ENCODE measurements at places on chromosomes 2 and 18.

- no peak for DNase-seq
Observed at GRCh38 chr2:182717816-182718215, 1.8 kb downstream of the DNAJC10 start.

- no peak for DNase-seq
Observed at GRCh38 chr2:147636886-147637285, 207.9 kb upstream of the ACVR2A start.

- DNase-seq: no peak
Observed at GRCh38 chr2:158179660-158180059, 78.0 kb downstream of the UPP2 start.

DNA sequence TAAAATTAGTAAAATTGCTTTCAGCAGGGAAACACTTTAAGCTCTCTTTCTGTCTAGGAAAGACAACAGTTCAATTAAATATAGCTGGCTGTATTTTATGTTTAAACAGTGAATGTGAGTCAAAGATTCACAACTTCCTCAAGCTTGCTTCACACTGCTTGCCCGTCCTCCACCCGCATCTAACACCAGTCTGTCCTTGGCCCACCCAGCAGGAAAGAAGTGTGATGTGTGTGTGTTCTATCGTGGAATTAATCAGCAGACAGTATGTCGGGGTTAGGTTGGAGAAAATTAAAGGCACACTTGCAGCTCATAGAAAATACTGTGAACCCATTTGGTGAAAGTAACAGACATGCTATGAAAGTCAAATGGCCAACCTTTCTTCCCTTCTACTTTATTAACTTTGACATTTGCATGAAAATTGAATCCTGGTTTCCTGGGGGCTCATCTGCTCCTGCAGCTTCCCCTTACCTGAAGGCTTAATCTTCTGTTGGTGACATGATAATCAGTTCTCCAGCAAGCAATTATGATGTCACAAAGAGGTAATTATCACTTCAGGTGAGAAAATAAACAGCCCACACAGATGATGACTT lies 182.0 kb downstream of the UXS1 start:
- no peak for DNase-seq

GRCh38 chr2:216740557-216741222 lies 45.3 kb upstream of the IGFBP5 start:
- no peak for DNase-seq

DNA sequence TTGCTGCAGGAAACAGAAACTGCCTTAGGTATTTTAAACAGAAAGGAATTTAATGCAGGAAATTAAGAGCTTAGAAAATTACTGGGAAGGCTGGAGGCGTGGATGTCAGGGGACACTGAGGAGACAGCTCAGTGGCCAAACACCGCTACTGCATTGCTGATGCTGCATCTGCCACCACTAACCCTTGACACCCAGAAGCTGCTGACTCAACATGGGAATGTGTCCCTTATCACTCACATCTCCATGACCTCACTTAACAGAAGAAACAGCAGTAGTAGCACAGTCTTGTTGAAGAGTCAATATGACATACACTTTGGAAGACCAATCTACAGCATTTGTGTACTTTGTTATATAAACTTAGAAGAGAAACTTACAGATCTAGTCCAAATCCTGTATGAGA lies 906.1 kb downstream of the SLC4A3 start:
- no peak for DNase-seq

DNA sequence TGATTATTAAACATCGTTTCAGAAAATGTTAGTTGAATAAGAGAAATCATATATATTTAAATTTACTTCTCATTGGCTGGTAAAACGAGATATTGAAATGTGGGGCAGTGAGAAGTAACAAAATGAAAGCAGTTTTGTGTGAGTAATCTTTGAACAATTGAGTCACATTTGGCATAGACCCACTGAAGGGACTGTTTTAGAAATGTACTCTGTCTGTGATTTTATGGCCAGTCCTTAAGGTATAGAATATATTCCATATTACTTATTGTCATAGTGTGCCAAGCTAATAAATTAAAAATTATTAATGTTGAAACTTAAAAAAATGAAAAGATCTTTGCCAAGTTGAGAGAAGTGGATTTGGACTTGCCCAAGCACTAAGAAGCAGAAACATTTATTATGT lies 222.4 kb upstream of the COL3A1 start:
- no peak for DNase-seq

DNA sequence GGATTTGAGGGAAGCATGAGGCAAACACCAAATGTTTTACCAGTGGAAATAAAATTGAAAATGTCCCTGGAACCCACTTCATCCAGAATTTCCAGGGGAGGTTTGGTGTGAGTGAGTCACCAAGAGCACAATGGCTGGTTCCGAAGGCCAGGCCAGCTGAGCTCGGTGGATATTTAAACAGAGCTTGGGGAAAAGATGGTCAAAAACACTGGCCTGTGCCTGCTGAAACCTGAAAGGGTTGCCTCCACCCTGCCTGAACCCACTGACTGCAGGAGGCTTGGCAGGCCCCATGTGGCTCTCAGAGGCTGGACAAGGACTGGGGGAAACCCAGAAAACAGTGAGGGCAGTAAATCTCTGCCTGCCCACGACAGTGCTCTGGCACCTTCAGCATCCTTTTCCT lies 93.9 kb downstream of the TTC32 start:
- DNase-seq: no peak

DNA sequence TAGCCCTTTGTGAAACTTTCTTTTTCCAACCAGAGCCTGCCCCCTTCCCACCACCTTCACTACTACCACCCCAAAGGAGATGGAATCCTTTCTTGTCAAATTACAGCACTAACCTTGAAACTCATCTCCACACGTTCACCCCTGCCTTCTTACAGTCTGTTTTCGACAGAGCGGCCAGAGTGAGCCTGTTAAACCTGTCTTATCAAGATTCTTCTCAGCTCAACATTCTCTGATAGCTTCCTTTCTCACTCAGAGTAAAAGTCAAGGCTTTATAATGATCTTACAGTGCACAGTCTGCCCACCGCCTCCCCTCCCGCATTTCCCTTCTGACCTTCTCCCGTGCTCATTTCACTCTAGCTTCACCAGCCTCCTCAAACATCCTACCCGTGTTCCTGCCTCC lies 56.0 kb downstream of the ARHGAP25 start:
- DNase-seq: no peak

DNA sequence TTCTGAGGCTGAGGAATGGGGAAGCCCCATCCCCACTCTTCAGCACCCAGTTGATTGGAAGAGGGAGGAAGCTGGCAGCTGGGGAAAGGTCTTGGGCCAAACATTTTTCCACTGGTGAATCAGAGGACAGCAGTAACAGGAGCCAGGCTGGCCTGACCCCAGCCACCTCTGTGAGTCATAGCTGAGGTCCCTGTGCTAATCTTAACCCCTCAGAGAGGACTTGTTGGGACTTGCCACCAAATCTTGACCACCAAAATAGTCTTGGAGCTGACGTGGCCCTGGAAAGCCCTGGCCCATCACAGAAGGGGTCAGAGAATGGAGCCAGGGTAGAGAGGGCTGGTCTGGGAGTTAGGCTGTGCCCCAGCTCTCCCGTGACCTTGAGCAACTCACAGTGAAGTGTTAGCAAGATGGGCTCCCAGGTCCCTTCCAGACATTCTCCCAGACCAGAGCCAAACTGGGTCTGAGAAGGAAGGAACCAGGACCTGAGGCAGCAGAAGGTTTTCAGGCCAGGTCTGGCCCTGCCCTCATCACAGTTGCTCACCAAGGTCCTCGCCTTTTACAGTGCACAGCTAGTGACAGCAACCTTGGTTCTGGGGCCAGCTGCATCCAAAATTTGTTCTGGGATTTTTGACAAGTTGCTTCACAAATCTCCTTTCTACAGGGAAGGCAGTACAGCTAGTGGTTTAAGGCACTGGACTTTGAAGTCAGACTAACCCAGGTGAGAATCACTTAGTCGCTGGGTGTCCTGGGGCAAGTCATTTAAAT lies 266.6 kb downstream of the CYP26B1 start:
- no peak for DNase-seq

- DNase-seq: no peak
Observed at GRCh38 chr2:42102024-42102590, 54.3 kb downstream of the PKDCC start.

DNA sequence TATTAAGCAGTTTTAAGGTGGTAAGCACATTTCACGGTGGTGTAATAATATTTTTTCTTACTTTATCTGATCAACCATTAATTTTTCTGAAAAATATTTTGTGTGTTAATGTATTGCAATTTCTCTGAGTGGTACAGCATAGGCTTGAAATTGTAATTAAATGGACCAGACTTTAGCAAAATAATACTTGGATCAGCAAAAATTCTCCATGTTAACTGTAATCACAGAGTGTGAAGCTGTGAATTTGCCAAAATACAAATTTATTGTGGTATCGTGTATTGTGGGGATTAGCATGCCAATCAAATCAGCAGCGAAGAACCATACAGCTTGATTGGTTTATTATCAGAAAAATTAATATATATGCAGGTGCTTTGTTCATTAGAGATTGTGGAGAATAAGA lies 1088.9 kb upstream of the GYPC start:
- no peak for DNase-seq

DNA sequence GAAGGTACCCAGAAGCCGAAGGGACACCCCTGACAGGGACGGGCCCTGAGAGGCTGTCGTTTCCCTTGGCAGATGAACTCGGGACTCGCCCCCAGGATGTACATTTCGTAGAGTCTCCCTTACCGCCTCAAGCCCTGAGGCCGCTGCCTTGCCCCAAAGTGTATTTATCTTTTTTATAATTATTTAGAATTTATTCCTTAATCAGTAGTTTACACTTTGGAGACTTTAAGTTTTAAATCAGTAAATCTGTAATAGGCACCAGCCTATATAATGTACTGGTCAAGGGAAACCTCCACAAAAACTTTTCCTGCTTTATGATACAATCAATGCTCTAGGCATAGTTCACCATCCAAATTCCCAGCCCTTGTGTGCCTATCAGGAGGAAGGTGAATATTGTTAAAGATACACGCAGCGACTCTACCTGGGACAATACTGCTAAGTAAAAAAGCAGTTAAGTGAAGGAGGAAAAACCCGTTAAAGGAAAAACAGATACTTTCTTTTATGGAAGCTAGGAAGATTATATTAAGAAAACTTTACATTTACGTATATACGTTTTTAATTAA lies 848 bp downstream of the VRK2 start:
- no peak for DNase-seq

DNA sequence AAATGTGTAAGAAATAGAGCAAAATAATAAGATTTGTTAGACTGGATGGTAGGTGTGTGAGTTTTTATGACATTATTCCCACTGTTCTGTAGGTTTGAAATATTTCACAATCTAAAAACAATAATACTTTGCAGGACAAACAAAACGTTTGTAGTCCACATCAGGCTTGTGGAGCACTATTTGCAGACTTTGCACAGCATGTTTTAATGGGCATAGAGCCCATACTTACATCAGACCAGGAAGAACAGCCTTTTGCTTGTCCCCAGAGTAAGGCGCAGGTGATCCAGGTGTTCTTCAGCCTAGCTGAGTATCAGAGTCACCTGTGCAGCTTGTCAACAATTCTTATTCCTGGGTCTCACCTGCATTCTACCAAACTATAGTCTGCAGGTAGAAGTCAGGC lies 9.1 kb upstream of the STK39 start:
- no peak for DNase-seq

DNA sequence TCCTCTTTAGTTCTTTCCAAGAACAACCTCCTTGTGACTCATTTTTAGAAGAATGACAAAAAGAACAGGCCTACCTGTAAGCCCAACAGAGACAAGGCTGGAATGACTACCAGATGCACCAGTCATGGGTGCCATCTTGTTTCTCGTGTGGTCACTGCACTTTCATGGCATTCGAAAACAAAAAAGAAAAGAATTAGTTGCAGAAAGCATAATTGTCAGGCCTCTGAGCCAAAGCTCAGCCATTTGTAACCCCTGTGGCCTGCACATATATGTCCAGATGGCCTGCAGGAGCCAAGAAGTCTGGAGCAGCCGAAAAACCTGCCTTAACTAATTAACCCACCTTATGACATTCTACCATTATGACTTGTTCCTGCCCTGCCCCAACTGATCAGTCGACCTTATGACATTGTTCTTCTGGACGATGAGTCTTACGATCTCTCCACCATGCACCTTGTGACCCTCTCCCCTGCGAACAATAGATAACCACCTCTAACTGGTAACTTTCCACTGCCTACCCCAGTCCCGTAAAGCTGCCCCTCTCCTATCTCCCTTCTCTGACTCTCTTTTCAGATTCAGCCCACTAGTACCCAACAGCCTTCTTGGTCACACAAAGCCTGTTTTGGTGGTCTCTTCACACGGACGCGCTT lies 13.9 kb upstream of the BUB1 start:
- no peak for DNase-seq

DNA sequence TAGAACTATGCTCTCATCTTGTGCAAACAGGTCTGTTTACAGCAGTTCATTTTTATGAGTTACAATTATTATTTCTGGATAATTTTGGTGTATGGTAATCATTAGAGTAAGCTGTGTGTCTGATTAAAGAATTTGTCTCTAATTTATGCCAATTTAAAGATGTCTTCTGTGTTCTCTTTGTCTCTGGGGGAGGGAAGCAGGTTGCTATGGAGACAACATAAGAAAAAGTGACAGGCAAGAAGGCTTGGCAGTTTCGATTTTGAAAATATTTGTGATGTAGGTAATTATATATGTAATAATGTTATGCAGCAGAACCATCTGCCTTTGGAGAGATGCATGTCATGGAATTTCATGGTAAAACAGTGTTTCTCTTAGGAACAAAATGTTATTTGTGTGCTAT lies 78.2 kb downstream of the SH3RF3 start:
- no peak for DNase-seq

DNA sequence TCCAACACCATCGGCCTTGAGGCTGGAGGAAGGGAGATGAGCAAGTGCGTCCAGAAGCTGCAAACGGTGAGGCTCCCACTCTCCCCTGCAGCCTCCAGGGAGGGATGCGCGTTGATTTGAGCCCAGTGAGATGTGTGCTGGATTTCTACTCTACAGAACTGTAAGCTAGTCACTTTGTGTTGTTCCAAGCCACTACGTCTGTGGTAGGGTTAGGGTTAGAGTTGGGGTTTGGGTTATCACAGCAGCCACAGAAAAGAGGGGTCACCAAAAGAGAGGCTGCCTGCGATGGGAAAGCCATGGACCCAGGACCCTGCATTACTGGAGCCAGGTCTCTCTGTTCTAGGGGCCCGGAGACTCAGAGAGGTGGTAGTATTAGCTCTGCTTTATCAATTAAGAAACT lies 94.5 kb downstream of the KCNF1 start:
- DNase-seq: no peak

- DNase-seq: no peak
Observed at GRCh38 chr2:1420746-1421480, 7.7 kb downstream of the TPO start.

DNA sequence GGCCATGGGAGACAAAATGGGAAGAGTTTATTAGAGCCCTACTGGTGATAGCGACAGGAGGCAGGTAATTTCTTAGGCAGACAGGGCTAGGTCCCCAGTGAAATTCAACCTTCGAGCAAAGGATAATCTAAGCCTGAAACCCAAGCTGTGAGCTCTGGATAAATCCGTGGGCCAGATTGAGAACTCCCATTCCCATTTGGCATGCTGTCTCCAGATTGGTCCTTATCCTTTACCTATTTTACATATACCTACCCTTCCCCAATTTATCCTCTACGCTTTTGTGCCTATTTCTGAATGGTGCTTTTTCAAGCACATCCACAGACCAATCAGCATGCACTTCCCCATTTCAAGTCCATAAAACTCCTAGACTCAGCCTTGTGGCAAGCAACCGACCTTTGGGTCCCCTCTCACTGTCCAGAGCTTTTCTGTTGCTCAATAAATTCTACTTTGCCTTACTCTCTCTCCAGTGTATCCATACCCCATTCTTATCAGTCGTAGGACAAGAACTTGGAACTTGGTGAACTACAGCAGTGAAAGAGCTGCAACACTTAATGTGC lies 268.0 kb downstream of the MYCN start:
- no peak for DNase-seq

Data from head of caudate nucleus (tissue), 42 donors.